Dermis blood vessel endothelial cell (primary cell): ENCODE measurements at places on chromosomes 3 and 15. TPM values are rescaled to one million over a fixed set of nuclear protein-coding genes. Genes with fewer than 3 reads are reported as not detected.

- DNase-seq = no peak
Observed at GRCh38 chr3:170542704-170543103, 43.2 kb downstream of the SLC7A14 start.

DNA sequence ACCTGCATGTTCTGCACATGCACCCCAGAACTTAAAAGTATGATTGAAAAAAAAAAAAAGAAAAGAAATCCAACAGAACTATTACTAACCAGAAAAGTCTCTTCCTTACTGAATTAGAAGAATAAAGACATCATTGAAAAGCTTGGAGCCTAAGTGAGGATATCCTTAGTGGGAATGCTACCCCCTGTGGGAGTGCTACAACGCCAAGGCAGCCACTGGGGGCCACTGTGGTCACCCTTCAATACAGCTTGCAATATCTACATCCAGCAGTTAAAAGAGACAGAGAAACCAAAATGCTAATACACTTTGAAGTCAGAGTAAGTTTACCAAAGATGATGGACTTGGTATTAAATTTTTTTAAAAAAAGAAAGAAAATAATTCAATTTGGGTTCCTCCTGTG, 292.0 kb downstream of the PLCL2 start:
- no peak for DNase-seq

DNA sequence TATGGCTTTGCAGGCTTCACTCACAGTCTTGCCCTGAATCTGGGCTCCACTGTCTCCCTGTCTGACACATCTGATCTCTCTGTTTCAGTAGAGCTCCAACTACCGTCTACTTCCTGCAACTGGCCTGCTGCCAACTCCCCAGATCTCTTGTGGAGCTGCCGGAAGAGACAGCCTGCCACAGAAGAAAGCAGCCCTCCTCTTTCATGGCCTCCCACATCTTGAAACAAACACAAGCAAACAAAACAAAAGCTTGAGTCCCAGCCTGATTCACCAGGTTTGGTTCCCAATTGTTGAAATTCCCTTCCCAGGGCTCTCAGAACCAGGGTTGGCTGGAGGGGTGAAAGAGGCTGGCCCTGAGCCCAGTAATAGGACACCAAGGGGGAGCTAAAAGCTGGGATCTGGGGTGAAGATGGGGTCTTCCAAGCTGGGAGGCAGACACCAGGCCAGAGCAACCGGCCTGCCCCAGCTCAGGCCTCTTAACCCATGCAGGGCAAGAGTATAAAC, 55.3 kb upstream of the CA12 start:
- peak; percentile 83 for DNase-seq

DNA sequence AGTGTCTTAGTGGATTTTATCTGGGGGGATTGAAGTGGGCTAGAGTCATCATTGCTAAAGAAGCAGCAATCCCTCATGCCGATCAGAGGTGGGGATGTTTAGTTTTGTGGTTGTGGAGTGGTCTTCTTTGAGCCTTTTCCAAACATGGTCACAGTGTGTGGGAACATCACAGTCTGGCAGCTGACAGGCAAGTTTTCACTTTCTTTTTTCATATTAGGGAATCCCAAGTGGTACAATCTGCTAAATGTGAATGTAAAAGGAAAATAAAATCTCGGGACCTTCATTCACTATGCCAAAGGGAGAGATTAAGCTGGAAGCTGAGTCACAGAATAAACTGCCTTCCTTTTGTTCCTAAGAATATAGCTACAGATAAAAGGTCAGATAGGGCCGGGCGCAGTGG, 10.4 kb upstream of the CX3CR1 start:
- peak; percentile 56 for DNase-seq

DNA sequence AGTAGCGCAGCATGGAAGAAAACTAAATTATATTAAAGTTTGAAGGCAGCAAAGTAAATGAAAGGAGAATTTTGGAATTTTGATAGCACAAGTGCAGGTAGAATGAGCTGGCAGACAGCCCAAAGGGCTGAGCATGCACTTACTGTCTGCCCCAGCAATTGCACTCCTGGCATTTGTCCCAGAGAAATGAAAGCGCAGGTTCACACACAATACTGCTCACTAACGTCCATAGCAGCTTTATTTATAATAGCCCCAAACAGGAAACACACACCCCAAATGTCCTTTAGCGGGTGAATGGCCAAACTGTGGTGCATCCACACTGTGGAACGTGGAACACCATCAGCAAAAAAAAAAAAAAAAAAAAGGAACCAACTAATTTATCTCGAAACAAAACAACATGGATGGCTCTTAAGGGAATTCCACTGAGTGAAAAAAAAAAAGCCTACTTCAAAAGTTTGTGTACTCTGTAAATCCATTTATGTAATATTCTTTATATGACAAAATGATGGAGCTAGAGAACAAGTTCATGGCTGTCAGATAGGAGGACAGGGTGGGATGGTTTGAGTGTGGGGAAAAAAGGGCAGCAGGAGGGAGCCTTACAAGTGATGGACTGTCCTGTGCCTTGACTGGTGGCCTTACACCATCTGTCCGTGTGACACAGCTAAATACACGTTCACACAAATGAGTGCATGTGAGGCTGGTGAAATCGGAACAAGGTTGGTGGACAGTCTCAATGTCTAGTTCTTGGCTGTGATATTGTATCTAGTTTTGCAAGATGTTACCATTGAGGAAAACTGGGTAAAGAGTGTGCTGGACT, 6.0 kb upstream of the TM2D3 start:
- peak; percentile 81 for DNase-seq

GRCh38 chr3:182810574-182811268, 17.4 kb downstream of the ATP11B start:
- peak; percentile 44 for DNase-seq

GRCh38 chr3:133568294-133569014, 5.0 kb upstream of the CDV3 start:
- peak; percentile 68 for DNase-seq

AADACL2 gene
- not detected in 2 replicates for total RNA-seq

GPR62 gene
- total RNA-seq = not detected in 2 replicates

CCDC54 gene
- not detected in 2 replicates for total RNA-seq

UACA gene
- 170 and 185 TPM in 2 replicates for total RNA-seq

C3orf33 gene
- total RNA-seq = 0.98 and 2.0 TPM in 2 replicates

IFT57 gene
- total RNA-seq = 25.7 and 27.0 TPM in 2 replicates

PTX3 gene
- total RNA-seq = 192 and 466 TPM in 2 replicates

SENP7 gene
- total RNA-seq = 19.9 and 26.0 TPM in 2 replicates

GOLGA6D gene
- not detected in 2 replicates for total RNA-seq
